Spleen (tissue), 13 donors: ENCODE measurements at places on chromosomes 12 and 14.

GRCh38 chr12:49133014-49133413 lies 1.8 kb upstream of the TUBA1B start:
- DNase-seq = no peak

GRCh38 chr14:93068711-93069110 lies 47.0 kb downstream of the ITPK1 start:
- DNase-seq = no peak

- no peak for DNase-seq
Measured at GRCh38 chr12:125720961-125721360, 655.7 kb downstream of the AACS start.

DNA sequence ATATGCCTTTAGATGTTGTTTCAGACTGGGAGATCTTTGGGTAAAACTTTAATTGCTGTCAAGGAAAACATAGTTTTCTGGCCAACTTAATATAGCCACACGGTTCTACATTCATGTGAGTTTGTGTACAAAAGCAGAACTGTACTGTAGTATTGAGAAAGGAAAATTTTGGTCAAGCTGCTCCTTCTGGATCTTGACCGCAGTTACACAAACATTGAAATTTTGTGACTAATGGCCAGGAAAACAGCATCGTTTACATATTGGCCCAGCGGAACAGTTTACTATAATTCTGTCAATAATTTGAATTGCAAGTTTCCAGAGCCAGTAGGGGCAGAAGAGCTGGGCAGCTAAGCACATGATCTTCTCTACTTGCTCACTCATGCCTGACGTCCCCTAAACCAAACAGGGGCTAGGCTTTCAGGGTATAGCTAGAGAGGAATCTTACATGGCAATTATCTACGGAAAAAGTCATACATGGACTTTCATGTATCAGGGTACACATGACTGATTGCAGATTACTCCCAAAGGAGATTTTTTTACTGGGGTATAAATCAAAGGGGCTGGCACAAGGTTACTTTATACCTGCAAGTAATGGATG lies 11.4 kb upstream of the ART4 start:
- no peak for DNase-seq

- DNase-seq = no peak
Measured at GRCh38 chr12:115988212-115988611, 289.3 kb downstream of the MED13L start.

GRCh38 chr14:51578853-51579252 lies 72.9 kb upstream of the FRMD6 start:
- no peak for DNase-seq

DNA sequence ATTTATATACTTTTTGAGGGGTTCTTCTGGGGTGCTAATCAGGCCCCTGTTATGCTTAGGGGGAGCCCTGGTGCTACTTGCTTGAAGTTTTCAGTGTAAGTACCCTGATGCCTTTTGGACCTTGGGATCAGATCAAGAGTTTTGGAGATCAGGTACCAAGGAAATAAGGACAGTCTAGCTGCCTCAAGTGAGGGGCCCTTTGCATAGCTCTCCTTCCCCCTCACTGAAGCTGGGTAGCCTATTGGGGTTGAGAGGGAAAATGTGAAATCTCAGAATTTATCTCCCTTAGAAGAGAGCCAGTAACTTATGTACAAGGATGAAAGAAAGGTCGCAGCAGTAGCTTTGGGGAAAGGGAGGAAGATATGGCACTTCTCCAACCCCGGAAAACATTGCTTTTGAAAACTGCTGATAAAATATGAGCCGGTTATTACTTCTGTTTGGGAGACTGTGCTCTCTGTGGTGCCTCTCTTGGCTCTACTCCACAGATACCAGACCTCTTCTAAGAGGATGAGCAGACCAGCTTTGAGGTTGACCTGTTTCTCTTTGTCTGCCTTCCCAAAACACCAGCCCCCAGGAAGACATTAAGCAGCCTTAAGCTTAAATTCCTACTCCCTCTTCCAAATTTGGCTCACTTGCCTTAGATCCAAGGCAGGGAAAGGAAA lies 8.8 kb upstream of the AMHR2 start:
- peak; percentile 2 for DNase-seq

- DNase-seq = no peak
Measured at GRCh38 chr14:36091096-36091495, 85.4 kb downstream of the PTCSC3 start.

GRCh38 chr14:92501891-92502351 lies 11.7 kb upstream of the RIN3 start:
- DNase-seq = no peak

GRCh38 chr14:95077345-95077744 lies 80.0 kb downstream of the DICER1 start:
- no peak for DNase-seq

DNA sequence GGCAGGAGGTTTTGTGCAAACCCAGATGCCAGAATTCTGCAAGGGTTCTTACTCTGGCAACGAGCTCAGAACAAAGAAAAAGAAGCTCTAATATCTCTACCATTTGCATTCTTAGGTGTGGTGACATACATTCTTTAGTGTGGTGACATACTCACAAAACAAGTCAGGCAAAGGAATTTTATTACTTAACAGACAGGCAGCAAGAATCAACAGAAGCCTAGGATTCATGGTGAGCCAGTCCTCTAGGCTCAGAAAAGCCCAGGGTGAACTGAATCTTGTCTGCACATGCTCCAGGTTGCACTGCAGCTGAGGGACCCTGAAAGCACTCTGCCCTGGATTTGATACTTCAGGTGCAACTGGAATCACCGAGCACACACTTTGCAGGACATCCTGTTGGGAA lies 122.4 kb upstream of the PTPRQ start:
- DNase-seq = no peak

DNA sequence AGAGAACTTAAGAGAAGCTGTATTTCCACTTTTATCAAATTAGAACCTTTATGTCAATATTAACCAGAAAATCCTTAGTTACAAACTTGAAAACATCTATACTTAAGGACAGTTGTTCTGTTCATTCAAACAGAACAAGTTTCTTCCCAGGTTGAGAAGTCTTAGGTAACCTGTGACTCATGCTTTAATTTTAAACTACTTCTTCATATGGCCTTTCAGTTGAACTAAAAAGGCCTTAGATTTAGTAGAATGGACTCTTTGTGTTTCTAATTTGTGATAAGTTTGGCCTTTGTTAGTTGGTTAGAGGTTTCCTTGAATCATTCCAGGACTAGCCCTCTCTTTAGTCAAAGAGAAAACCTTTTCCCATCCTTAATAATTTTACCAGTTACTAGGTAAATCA lies 274.2 kb downstream of the FUT8 start:
- no peak for DNase-seq

DNA sequence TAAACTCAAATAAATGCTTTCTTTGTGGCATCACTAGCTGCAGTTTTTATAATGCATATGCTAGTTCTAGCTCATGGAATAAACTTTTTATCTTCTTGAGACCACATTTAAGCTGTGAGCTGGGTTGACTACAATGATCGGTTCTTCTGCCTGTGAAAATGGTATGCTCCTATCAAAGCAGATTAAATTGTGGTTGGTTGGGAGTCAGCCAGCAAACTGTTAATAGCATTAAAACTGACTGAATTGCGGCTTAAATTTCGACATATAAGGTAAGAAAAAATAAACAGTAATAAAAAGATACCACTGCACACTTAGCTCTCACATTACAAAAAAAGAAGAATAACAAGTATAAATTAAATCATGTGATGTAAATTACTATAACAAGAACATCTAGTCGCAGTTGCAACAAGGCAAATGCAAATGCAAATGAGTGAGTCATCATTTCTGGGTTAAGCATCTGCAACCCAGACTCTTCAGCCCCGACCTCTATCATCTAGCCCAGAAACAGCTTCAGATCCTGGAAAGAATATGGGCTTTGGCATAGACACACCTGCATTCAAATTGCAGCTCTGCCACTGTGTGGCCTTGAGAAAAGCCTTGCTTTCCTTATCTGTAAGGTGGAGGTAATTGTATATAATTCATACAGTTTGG lies 19.8 kb upstream of the DHRS7 start:
- DNase-seq = no peak

GRCh38 chr14:91400696-91401095 lies 16.9 kb downstream of the CCDC88C start:
- no peak for DNase-seq

- DNase-seq = no peak
Measured at GRCh38 chr12:79659961-79660431, 30.8 kb downstream of the PAWR start.

DNA sequence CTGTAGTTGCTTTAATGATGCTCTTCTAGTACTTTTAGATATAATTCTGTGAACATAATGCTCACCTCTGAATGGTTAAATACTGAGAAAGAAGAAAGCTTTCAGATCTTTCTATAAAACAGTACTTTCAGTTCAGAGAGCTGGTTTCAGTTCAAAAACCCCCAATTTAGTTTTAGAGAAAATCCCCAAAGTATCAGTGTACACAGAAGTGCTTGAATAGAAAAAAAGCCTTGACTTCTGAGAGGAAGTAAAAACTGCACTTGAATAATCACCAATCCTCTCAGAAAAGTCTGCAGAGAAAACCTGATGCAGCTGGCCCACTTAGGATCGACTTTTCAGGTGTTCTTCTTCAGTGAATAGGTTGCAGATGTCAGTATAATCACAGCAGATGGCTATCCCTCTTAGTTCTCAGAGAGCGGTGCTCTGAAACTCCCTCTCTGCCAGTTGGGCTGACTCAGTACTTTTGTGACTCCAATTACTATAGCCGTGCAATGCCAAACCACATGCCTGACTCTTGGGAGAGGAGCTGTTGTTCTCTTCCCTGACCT lies 616.3 kb downstream of the LRFN5 start:
- DNase-seq = no peak

DNA sequence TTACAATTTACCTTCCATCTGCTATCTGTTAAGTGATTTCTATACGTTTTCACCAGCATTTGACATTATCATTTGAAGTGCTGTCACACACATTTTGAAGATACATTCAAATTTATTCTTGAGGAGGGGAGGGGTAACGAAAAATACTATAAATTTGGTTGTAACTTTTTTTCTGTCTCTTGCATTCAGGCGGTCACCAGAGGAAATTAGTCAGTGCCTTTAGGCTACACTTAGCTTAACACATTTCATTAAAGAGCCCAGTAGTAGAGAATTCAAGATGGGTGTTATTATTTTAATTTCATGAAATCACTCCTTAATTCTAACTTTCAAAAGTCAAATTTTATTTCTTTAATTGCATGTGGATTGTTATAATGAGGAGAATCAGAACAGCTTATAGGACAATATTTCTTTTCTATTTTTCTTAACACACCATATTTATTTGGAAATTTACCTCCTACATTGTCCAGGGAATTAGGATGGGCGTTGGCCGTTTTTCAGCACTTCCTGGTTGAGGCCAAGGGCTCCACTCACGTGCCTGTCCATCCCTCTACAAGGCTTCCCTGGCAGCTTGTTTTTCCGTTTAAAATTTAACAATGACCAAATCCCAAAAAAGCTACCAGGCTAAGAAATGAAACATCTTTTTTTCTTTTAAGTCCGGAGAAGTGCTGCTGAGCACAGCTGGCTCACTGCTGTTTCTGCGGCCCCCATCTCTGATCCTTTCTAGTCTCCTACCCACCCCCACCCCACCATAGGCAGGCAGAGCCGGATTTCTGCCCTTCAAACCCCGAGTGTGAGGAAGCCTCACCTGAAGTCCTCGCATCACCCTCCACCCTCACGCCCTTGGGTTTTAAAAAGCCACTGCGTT lies 1.1 kb upstream of the FAR2 start:
- peak; percentile 81 for DNase-seq

GRCh38 chr14:33678005-33678404 lies 272.9 kb downstream of the EGLN3 start:
- no peak for DNase-seq

DNA sequence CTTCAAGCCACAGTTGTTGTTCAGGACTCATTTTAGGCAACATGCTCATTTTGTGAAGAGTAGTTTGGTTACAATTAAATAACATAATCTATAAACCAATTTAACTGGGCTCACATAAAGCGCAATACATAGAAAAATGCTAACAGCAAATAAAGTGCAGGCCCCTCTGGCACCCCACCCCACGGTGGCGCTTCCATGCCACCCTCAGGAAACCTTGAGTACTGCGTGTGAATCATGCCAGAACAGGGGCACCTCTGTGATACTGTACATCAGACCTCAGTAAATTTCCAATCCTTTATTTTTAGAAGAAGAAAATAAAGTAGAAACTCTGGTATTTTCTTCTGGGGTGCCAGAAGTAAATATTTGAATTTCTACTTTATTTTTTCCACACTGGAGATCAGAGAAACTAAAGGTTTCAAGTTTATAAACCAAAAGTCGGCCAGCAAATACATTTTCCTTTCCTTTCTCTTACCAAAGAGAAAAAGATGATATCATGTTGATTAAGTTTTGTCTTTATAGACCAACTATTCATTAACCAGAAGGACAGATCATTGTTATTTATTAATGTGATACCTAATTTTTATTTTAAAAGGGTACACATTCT lies 316.8 kb downstream of the PAWR start:
- no peak for DNase-seq

DNA sequence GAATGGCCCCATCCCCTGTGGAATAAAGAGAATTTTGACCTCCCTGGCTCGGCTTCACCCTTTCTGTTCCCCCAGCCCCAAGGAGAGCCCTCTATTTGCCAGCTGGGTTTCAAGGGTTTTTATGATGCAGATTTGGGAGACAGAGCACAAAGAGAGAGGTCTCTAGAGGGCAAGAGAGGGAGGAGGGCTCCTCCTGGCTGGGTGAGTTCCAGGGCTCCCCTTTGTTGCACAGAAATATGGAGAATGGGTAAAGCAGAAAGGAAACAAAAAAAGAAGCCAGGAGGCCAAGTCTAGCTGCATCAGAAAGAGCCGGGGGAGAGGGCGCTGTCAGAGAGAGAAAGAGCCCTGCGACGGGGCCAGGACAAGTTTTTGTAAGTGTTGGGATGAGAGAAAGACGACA lies 319.6 kb upstream of the RTL1 start:
- no peak for DNase-seq

- DNase-seq = peak; percentile 90
Measured at GRCh38 chr14:24430682-24431568, 1.2 kb downstream of the KHNYN start.

GRCh38 chr14:58994130-58994529 lies 194.3 kb upstream of the DAAM1 start:
- DNase-seq = no peak

- no peak for DNase-seq
Measured at GRCh38 chr12:69515394-69515930, 45.3 kb downstream of the FRS2 start.

GRCh38 chr12:60101715-60102114 lies 505.9 kb downstream of the SLC16A7 start:
- no peak for DNase-seq

DNA sequence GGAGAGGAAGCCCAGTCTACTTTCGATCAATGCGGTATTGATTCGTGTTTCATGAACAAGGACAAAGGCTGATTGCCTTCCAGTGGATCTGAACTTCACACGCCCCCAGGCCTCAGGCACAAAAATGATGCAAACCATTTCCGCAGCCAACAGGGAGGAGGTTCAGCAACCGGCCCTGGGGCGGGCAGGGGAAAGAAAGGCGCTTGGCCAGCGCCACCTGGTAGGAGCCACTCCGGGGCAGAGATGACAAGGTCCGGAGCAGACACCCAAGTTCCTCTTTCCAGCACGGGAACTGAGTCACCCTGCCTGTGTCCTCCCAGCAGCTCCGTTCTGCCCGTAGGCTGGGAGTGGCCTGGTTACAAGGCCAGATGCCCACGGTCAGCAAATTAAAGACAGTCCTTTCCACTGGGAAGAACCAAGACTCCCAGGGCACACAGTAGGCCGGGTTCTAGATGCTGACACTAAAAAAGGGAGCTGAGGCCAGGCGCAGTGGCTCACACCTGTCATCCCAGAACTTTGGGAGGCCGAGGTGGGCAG lies 136.3 kb downstream of the SCARB1 start:
- peak; percentile 92 for DNase-seq
